ENCODE measurements at places on chromosomes 7 and 10.
A peak's percentile ranks its signal among the peaks of the same experiment; 100 is the strongest.

GRCh38 chr7:95684505-95684904 is 87.8 kb upstream of the DYNC1I1 start:
- DNase-seq = no peak

DNA sequence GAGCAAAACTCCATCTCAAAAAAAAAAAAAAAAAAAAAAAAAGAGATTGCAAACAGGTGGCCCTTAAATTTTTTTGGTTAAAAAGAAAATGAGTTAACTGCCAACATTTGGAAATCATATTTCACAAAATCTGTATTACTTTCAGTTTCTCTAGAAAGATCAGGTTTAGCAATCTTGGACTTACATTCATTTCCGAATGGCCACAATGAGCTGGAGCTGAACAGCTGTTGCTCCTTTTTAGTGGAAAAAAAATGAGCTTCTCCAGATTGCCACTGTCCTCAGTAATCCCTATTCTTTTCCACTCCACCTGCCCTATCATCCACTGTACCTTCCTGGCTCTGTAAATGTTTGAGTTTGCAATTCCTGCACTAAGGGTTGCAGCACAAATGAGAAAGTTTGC is 43.6 kb downstream of the RAB11FIP2 start:
- DNase-seq = peak; percentile 6

GRCh38 chr7:68562323-68562899 is 1035.9 kb upstream of the AUTS2 start:
- peak; percentile 22 for DNase-seq

GRCh38 chr10:24916365-24916764 is 36.0 kb downstream of the PRTFDC1 start:
- DNase-seq = no peak

DNA sequence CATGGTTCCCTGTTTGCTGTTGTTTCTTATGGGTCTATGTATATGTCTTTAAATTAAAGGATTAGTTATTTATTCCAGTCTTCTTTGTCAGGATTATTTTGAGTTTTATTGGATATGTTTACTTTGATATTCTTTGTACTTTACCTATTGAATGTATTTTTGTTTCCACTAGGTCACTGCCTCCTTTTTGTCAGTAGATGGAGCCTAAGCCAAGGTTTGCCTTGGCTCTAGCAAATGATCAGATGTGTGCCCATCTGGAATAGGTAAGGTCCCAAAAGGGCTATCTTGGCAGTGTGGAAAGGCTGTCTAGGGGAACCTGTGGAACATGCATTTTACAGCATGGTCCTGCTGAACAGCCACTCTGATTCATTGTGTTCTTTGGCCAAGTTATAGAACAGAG is 337.3 kb upstream of the GHITM start:
- DNase-seq = no peak

DNA sequence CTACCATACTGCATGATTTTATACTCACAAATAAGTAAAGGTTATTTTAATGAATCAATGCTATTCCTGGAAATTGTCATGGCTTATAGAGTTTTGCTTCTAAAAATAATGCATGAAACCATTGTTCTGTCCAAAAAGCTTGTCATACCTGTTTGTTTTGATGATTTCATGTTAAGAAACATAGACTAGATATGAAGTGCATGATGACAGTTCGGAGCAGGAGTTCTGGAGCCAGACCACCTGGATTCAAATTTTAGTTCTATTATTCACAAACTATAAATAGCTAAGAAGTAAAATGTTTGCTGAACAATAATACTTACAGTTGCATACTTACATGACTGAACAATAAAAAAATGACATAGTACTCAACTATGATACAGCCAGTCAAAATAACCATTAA is 107.0 kb upstream of the AKR1E2 start:
- DNase-seq = no peak

- DNase-seq = no peak
Observed at GRCh38 chr10:70441161-70441894, at the start of gene NODAL. Gene NODAL, minus strand, starts transcription at chr10:70441681. Its CDS starts 14 bp downstream, at chr10:70441667.

DNA sequence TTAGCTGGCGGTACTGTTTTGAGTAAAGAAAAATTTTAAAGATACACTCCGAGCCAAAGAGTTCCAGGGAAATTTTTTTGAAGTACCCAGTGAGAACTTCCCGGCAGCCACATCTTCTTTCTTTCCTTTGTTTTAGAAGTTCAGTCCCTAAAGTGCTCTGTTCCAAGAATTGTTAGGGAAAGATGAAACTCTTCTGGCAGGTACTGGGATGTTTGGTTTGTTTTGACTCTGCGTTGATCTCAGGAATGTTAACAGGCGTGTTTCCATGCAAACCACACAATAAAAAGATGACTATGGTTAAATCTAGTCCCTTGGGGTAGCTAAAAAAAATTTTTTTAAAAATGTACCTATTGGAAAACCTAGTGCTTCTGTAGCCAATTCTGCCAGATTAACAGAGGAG is 224.7 kb upstream of the PHYHIPL start:
- no peak for DNase-seq

DNA sequence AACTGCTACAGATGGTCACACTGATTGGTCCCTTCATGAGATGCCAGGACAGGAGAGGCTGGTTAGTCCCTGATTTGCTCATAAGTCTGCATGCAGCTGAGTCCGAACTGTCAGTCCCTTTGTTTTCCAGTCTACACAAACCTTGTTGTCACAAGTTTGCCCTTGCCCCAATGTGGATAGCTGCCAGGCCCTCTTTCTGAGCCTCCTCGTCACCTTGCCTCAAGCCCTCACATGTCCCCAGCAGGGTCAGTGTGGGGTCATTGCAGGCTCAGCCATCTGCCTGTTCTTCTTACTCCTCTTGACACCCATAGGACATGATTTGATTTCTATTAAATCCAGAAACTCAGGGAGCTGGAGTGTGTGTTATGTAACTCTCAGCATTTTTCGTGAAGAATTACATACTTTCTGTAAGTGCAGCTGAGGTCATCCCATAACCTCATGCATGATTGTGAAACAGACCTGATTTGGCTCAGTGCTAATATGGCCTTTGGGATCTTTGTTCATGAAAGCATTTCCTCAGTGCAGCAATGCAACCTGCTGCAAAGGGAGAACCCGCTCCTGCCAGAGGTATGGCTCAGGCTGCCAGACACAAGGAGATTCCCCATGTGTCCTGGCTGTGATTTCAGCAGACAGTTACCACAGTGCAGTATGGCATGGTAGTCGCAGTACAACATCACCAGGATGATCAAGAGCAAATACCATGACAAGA is 70.0 kb upstream of the ZMIZ2 start:
- peak; percentile 93 for DNase-seq

DNA sequence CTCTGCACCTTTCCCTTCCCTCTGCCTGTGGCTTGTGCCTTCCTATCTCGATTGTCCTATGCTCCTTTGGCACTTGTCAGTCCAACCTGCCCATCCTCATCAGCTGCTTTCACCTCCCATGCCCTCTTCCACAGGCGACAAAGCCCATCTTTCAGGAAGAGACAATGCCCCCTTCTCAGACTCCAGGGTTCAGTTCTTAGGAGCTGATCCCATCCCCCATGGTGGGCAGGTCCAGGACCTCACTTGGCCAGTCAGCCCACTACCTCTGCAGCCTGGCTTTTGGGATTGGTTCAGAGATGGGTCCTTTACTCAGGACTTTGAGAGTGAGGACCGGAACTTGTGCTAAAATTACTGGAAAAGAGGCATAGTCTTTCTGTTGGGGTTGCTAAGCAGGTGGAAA is 74.0 kb upstream of the NANOS1 start:
- DNase-seq = no peak

DNA sequence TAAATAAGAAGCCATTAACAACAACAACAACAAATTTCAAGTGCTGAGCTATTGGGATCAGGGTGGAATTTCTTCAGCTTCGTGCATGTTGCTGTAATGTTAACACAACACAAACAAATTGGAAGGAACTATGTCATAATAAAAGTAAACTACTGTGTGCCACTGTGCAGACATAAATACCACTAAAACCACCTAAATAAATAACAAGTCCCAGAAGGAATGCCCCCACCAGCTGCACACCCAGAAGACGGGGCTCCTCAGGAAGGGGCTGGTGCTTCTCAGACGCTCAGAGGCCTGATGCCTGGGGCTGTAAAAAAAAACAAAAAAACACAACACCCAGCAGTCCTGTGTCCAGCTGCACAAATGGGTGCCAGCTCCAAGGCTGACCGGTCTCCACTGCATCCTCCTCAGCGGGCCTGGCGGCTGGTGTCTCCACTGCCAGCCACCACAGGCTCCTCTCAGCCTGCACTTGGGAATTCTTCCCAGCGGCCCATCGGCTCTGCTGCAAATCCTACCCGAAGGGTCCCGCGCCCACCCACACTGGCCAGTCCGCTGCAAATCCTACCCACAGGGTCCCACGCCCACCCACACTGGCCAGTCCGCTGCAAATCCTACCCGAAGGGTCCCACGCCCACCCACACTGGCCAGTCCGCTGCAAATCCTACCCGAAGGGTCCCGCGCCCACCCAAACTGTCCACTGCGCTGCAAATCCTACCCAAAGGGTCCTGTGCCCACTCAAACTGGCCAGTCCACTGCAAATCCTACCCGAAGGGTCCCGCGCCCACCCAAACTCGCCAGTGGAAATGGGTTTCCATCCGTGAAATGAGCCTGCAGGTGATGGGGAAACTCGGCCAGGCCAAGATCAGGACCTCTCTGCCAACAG is 35.8 kb upstream of the DNAAF5 start:
- no peak for DNase-seq

GRCh38 chr7:45698303-45699014 is 124.3 kb downstream of the ADCY1 start:
- no peak for DNase-seq

- DNase-seq = no peak
Observed at GRCh38 chr7:148884049-148884298, at the start of gene EZH2. Gene EZH2, minus strand, starts transcription at chr7:148884291. Its CDS starts 36,993 bp downstream, at chr7:148847298.

GRCh38 chr10:119377958-119378736 is 164.4 kb downstream of the RGS10 start:
- no peak for DNase-seq

DNA sequence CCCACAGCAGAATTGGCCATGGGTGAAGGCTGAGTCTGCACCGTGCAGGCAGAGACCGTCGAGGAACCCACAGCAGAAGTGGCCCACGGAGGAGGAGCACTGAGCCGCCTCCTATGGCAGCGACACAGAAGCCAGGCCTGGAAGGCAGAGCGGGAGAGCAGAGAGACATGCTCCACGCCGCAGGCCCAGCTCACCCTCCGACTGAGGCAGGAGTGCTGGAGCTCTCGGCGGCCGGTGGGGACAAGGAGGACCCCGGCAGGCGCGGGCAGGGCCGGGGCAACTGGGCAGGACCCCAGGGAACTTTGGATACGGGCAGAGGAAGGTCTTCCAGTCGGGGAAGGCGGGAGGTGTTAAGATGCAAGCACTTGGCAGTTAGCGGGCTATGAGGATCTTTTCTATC is 420.4 kb downstream of the DNAJB6 start:
- DNase-seq = no peak

GRCh38 chr7:100119072-100119969 is at the start of the genes CNPY4 and TAF6:
Gene CNPY4, plus strand, starts transcription at chr7:100119634. Its CDS starts 111 bp downstream, at chr7:100119745.
Gene TAF6, minus strand, starts transcription at chr7:100119358. Its CDS starts 5,149 bp downstream, at chr7:100114209.
- peak; percentile 98 for DNase-seq
